ENCODE measurements at places on chromosomes 2 and 18. TPM values are rescaled to one million over a fixed set of nuclear protein-coding genes. Genes with fewer than 3 reads are reported as not detected.

GRCh38 chr2:15765686-15766302, 174.1 kb downstream of the DDX1 start:
- no peak for DNase-seq

DNA sequence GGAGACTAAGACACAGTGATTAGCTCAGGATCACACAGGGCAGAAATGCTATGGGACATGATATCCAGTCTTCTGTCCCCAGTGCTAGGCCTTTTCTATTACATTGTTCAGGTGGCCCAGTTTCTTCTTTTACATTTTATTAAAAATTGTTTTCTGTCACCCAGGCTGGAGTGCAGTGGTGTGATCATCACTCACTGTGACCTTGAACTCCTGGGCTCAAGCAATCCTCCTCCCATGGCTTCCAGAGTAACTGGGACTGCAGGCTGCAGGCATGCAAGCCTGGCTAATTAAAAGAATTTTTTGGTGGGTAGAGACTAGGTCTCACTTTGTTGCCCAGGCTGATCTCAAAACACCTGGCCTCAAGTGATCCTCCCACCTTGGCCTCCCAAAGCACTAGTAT, 15.4 kb downstream of the PDK1 start:
- no peak for DNase-seq

DNA sequence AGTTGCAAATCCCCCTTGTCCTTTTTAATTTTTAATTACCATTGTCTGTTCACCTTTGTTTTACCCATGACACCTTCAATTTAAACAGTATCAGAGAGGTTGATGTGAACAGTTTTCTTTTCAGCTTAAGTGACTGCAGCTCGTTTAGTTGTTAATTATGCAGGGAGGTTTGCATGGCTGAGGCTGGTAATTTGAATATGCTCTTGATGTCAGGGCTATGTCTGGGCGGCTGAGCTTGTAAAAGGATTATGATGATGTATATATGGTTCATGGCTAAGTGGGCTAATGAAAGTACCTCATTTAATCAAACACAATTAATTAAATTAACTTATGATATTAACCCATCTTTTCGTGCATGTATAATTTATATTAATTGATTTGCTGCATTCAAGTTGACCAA, 822.1 kb downstream of the GALR1 start:
- DNase-seq = no peak

GRCh38 chr18:22284581-22285360, 115.4 kb downstream of the GATA6 start:
- DNase-seq = no peak

- no peak for DNase-seq
Measured at GRCh38 chr2:118249531-118249930, 161.3 kb downstream of the INSIG2 start.

DNA sequence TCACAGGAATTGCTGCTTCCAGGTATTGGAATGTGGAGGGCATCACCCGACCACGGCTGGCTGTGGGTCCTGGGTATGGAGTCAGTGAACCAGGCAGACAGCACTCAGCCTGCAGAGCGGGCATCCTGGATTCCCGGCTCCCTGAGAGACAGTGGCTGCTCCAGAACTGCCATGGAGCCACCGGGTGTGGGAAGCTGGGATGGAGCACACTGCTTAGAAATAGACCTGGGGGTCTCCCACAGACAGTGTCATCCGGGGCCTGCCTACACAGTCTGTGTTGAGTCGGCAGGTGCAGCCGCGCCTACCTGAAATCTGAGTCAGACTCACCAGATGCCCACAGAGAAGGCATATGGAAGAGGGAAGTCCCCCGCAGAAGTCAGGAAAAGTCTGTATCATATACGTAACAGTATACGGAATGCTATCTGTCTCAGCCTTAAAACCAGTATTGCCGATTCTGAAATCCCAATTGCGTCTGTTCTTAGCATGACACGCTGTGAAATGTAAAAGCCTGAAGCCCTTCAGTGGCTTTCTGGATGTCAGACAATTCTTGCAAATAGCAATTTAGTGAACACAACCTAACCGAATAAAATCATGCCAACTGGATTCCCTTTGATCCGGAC, 509.7 kb upstream of the MYT1L start:
- DNase-seq = no peak

DNA sequence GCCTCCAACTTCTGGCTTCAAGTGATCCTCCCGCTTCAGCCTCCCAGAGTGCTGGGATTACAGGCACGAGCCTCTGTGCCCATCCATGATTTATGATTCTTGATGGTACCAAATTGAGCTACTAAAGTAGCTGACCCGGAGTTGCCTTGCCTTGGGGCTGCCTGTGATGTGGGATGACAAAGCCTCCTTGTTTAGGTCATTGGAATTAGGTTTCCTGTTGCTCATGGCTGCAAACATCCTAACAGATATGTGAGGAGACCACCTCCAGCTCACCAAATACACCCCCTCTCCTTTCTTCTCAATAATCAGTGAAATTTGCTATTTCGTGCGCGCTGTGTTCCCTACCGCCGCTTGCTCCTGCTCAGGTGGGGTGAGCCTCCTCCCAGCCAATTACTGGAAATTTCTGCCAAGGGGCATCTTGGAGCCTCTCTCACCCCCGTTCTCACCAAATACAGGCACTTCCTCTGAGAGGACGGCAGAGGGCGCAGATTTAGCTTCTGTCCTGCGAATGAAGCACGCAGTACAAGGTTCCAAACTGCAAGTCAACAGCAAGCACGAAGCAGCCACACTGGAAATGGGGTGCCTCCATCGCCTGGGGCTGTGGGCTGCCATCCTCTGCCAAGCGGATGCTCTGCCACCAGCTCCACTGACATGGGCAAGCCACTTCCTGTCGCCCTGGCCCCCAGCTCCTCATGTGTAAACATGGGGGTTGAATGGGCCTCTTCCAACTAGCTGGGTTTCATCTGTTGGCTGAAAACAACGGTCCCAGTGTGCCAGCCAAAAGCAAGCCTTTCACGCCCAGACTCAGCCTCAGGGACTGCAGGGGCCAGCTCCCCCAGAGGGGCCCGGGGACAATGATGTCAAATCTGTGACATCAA, 71.7 kb downstream of the NCAPH start:
- DNase-seq = peak; percentile 79

GRCh38 chr2:83069724-83070123, 1389.4 kb downstream of the SUCLG1 start:
- no peak for DNase-seq

GRCh38 chr18:59357928-59358327, 1.1 kb downstream of the LMAN1 start:
- no peak for DNase-seq

GRCh38 chr2:1837458-1837857, 93.1 kb upstream of the PXDN start:
- DNase-seq = no peak

GRCh38 chr18:51070545-51070944, 40.5 kb downstream of the SMAD4 start:
- no peak for DNase-seq

DNA sequence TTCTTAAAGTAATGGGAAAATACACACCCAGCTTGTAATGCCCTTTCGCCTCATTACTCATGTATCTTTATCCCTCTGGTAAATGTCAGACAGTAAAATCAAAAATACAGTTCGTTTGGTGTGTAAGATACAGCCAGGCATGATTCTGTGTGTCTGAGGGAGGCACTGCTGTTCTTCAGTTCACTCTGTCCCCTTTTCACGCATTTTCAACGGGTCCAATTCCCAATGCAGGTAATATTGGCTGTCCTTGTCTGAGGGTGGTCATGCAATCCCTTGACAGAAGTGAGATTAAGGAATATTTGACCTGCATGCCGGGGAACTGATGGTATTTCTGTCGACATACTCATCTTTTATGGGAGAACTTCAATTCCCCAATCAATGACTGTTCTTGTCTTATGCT, 587.2 kb upstream of the NXPH2 start:
- no peak for DNase-seq

DNA sequence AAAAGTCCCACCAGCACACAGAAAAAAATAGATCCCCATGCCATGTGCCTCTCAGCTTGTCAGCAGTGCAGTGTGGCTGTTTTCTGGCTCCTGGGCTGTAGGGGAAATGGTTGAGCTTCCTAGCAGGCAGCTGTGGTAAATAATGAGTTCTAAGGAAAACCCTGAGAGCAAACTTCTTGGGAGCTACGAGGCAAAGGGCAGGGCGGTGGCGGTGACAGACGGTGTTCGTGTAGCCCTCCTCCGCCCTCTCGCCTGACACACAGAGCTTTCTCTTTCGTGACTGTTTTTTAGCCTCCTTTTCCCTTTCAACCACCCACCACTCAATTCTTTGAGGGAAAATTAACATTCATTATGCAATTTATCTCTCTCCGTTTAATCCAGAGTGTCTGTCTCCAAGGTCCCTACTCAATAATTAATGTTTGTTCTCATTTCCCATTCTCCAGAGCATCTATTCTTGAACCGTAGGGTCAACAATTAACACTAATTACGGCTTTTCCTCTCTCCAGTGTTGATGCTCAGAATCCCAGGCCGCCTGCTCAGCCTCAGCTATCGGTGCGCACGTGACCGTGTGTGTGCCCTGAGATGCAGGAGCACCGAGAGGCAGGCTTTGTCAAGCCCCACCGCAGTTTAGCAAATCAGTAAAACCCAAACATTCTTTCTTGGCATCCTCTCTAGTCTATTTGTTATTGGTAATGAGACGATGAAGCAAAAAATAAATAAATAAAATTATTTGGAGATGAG, 50.1 kb downstream of the KIAA2012 start:
- DNase-seq = no peak

TDRD15 gene
- total RNA-seq = not detected

CNGA3 gene
- total RNA-seq = not detected

CYP27A1 gene
- 65.0 TPM for total RNA-seq

Data from breast epithelium (tissue), 4 donors.